ENCODE measurements at places on chromosomes 2 and 18. TPM values are rescaled to one million over a fixed set of nuclear protein-coding genes. Genes with fewer than 3 reads are reported as not detected.
A peak's percentile ranks its signal among the peaks of the same experiment; 100 is the strongest.

DNA sequence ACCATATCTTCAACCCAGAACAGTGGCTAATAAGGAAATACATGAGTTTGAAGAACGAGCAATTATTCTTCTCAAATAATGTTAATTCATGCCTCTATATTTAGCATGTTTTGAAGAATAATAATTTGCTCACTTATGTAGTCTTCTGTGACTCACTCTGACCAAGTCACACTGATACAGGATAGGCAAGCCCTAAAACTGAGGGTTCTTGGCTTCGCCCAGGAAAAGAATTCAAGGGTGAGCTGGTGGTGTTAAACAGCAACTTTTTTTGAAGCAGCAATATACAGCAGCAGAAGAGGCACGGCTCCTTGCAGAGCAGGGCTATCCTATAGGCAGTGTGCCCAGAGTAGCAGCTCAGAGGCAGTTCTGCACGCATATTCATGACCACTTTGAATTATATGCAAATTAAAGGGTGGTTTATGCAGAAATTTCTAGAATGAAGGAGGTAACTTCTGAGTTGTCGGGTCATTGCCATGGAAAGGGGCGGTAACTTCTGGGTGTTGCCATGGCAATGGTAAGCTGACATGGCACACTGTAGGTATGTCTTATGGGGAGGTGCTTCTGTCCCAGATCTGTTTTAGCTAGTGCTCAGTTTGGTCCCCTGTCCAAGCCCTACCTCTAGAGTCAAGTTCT, 200.6 kb downstream of the RND3 start:
- H3K27me3 ChIP-seq = no peaks in the 10 kb centered on the region
- H3K27ac ChIP-seq = no peak overlapping the region
- H3K4me1 ChIP-seq = peaks cover 10% of the 10 kb centered on the region
- no peak overlapping the region for H3K4me3 ChIP-seq
- no peak for DNase-seq
- no peaks in the 10 kb centered on the region for H3K36me3 ChIP-seq

CD207 gene
- 0.33 TPM for total RNA-seq

GRCh38 chr2:144914113-144914512, 394.2 kb upstream of the ZEB2 start:
- H3K27me3 ChIP-seq = no peaks in the 10 kb centered on the region
- H3K4me1 ChIP-seq = no peaks in the 10 kb centered on the region

DNA sequence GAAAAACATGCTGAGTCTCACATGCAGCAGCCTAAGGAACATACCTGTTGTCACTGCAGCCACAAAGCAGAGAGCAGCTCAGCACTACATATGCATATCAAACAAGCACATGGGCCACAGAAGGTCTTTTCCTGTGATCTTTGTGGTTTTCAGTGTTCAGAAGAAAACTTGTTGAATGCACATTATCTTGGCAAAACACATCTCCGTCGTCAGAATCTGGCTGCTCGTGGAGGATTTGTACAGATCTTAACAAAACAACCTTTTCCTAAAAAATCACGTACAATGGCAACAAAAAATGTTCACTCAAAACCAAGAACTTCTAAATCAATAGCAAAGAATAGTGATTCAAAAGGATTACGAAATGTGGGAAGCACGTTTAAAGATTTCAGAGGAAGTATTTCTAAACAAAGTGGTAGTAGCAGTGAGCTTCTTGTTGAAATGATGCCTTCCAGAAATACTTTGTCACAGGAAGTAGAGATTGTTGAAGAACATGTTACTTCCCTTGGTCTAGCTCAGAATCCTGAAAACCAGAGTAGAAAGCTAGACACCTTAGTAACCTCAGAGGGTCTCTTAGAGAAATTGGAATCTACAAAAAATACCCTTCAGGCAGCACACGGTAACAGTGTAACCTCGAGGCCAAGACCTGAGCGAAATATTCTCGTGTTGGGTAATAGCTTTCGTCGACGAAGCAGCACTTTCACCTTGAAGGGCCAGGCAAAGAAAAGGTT, 34.1 kb downstream of the ZNF407 start:
- no peaks in the 10 kb centered on the region for H3K27me3 ChIP-seq
- peaks cover 48% of the 10 kb centered on the region for H3K36me3 ChIP-seq
- H3K4me1 ChIP-seq = no peaks in the 10 kb centered on the region
- no peak overlapping the region for H3K27ac ChIP-seq
- DNase-seq = no peak
- H3K4me3 ChIP-seq = no peak overlapping the region

ERBB4 gene
- total RNA-seq = 0.17 TPM

GRCh38 chr2:230414302-230414701, 1.7 kb upstream of the SP100 start:
- H3K27ac ChIP-seq = no peak overlapping the region
- H3K4me3 ChIP-seq = no peak overlapping the region
- no peaks in the 10 kb centered on the region for H3K27me3 ChIP-seq
- no peak for DNase-seq
- H3K36me3 ChIP-seq = no peaks in the 10 kb centered on the region

CLK1 gene
- total RNA-seq = 106 TPM

DNA sequence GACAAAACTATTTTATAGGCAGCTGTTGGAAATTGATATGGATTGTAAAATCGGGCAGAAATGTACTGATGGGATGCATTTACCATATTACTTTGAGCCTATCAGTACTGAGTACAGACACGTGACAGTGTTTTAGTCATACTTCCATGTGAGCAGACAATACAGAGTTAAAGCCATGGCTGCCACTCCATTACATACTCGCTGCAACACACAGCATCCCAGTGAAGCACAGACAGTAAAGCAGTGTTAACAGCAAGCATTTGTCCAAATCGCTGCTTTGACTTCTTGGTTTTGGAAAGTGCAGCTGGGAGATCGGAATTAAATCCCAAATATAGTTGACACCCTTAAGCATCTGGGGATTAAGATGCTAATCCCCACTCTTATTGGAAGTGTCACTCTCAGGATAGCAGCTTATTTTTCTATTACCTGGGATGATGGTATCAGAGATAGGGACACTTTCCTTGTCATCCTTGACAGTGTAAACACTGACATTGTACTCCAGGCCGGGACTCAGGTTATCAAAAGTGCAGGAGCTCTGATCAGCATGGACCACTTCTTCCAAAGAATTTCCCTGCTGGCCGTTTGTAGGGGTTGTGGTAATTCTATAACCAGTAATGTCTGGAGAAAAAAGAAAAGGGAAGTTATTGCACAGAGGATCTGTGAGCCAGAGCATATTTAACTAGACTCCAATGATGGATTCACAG, 41.6 kb downstream of the FN1 start:
- H3K27ac ChIP-seq = peak overlapping the region; percentile 22
- no peak overlapping the region for H3K4me3 ChIP-seq
- H3K27me3 ChIP-seq = no peaks in the 10 kb centered on the region
- peaks cover 3% of the 10 kb centered on the region for H3K4me1 ChIP-seq
- H3K36me3 ChIP-seq = peaks cover 44% of the 10 kb centered on the region
- no peak for DNase-seq

DNA sequence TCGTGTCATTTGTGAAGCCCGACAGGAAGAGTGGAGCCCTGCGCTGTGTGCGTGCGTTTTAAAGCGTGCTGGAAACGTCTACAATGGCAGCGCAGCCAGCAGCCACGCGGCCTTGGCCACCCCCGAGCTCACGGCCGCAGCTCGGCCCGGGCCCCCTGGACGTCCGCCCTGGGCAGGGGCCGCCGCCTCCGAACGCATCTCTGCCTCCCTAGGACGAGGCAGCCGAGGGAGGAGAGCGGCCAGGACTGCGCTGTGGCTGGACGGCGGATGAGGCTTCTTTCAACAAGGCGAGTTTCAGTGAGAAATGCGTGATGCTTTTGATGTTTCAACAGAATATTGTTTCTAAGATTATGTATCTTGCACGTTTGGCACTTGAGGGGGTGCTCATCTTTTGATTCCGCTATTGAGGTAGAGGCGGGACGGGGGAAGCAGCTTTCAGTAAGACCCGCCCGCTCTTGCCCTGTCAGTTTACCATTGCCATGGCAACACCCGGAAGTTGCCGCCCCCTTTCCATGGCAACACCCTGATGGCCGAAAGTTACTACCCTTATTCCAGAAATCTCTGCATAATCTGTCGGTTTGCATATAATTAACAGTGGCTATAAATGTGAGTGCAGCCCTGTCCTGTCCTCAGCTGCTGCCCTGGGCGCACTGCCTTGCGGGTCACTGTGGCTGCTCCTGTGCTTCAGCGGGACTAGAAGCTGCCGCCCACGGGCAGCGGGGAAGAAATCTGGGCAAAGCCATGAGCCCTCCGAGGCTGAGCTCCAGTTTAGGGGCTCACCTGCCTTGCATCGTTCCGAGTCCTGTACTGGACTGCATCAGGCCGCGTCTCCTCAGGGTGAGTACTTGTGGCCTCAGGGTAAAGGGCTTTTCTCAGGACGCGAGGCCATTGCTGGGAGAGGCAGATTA, 38.6 kb downstream of the ADNP2 start:
- no peaks in the 10 kb centered on the region for H3K27me3 ChIP-seq
- peak overlapping the region; percentile 35 for H3K27ac ChIP-seq
- H3K36me3 ChIP-seq = no peaks in the 10 kb centered on the region
- DNase-seq = peak; percentile 94
